Right ventricle myocardium superior (tissue), 1 donor: ENCODE measurements at places on chromosomes 3 and 15. TPM values are rescaled to one million over a fixed set of nuclear protein-coding genes. Genes with fewer than 3 reads are reported as not detected.

DNA sequence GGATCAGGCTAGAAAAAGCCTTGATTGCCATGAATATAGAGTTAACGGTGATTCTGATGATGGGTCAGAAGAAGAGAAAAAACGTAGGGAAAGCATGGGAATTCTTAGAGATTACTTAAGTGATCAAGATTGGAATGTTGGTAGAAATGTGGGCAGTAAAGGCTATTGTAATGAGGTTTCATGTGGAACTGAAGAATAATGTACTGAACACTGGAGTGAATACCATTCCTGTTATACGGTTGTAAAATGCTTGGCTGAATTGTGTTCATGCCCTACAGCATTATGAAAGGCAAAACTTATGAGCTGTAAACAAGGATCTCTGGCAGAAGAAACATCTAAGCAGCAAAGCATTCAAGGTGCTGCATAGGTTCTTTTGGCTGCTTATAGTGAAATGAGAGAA lies 414.1 kb upstream of the CBLB start:
- DNase-seq, result no peak

- no peak for DNase-seq
These were observed 62.9 kb upstream of the LRRFIP2 start for GRCh38 chr3:37237252-37237651.

Gene RAB6B
- total RNA-seq, result 48.5 TPM

- DNase-seq, result no peak
These were observed 87.7 kb upstream of the HACD2 start for GRCh38 chr3:123672429-123673146.
